Eye (tissue), 1 donor: ENCODE measurements at places on chromosomes 11 and 22.
A peak's percentile ranks its signal among the peaks of the same experiment; 100 is the strongest.

DNA sequence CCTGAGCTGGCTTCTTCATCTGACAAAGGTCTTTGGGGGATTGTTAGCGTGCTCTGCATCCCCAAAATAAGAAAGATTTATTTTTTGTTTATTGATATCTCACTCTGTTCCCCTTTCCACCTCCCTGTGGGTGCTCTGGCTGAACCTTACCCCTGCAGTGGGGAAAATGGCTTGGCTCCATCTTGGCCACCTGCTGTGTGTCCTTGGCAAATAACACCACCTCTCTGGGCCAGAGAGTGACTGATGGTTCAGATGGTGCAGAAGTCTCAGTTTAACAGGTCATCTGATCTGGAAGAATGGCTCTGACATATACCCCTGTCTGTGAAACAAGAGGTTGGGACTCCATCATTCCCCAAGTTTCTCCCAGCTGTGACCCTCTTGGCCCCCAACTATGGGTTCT lies 157.6 kb downstream of the MYO18B start:
- no peak for DNase-seq

DNA sequence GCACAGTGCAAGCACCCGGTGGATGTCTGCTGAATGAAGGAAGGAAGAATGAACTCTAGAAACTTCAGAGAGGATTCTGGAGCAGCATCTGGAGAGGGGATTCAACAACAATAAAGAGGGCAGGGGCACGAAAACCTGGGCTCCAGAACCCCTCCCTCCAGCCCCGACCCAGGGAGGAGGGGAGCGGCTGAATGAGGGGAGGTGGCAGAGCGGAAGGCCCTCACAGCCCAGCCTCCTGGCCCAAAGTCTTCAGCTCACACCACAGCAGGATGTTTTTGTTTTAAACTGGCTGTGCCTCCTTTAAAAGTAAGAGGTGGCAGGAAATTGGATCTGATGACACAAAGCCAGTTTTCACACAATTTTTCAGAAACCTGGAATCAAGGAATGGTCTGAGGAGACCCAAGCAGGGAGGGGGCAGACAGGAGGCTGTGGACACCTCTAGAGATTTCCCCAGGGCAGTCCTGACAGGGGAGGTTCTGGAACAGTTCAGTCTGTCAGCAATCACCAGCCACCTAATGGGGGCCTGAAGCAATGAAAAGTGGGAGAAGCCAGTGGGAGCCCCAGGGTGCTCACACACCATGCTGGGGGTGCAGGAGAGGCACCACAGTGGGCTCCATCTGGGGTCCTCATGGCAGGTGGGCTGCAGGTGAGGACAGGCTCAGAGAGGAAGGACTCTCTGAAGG lies 44.4 kb upstream of the TCF20 start:
- DNase-seq, result no peak

GRCh38 chr11:108774037-108774730 lies 109.3 kb downstream of the DDX10 start:
- no peak for DNase-seq

- DNase-seq, result no peak
Observed at GRCh38 chr11:128555606-128556005, 31.8 kb downstream of the ETS1 start.

GRCh38 chr22:43627485-43628213 lies 184.5 kb downstream of the EFCAB6 start:
- peak; percentile 33 for DNase-seq

DNA sequence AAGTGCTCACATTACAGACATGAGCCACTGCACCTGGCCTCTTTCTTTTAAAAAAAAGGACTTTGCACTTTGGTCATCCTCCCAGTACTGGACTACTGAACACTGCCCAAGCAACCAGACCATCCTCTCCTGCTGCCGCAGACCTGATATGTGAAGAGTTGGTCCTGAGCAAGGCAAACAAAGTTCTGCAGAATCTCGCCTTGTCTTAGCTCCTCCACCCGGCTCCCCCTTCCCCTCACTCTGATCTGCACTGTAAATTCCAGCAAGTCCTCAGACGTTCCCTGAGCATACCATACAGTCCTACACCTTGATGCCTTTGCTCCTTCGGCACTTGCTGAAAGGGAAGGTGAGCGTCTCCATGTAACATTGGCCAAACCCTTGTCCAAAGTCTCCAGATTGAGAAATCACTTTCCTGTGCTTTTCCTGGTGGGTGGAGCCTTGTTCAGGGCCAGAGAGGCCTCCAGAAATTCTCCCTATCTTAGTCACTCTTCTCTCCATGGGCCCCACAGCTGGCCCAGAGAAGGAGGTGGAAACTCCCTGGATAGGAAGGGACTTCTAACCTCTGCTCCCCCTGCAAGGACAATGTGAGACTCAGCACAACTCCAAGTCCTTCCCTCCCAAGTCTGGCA lies 47.0 kb upstream of the TIMP3 start:
- no peak for DNase-seq

DNA sequence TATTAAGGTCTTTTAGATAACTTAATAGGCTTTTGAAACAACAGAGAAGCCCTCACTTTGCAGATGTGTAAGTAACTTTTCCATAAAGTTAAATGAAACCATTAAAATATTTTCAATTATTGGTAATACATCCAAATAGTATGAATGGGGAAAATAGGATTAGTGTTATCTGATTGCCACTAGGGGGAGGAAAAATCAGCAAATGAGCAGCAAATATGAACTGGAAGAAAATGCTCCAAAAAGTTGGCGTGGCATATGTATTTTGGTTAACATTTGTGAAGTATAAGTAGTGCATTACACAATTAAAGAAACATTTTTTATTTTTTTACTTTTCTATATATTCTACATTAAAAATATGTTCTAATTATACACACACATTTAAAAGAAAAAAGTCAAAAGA lies 259.8 kb upstream of the ANO5 start:
- no peak for DNase-seq

DNA sequence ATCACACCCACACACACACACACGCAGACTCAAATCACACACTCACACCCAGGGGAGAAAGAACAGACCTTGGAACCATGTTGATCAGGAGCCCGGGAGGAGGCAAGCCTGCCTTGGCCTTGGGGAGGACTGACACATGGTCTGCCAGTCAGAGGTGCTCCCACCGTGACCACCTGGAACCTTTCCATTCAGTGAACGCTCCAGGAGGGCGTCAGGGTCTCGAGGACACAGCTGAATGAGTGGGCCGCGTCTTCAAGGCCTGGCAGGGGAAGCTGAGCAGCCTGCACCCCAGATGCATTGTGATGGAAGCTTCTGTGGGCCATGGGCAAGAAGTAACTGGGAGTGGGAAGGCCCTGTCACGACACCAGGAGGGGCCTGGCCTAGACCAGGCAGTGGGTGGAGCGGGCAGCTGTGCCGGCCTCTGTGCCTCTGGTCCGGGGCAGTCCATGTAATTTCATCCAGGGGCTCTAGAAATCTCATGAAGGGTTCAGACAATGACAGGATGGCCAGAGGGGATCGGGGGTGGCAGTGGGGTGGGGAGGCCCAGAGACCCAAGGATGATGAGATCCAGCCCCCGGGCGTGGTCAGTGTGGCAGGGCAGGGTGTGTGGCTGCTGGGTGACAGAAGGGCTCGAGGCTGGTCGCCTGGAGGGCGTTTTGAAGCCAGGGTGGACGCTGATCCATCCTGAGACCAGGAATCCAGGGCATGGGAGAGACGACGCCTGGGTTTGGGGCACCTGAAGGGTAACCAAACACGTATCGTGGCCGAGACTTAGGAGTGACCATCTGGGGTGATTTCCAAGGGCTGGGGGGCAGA lies 53.7 kb downstream of the IGF2 start:
- no peak for DNase-seq

GRCh38 chr11:34337016-34337415 lies 20.8 kb downstream of the ABTB2 start:
- DNase-seq, result no peak

DNA sequence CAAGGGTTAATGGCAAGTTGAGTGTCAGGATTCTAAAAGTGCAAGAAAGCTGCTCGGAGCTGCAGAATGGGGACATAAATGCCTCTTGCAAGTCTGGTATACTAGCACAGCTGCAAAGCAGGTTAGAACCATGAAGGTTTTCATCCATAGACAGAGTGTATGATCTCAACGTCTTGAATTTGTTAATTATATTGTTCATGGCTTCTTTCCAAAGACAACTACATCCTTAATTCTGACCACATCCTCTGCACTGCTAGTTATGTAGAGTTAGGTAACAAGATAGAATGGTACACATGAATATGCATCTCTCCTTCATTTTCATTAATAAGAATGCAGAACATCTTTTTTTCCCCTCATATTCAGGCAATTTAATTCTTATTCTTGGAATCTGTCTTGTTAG lies 34.2 kb downstream of the EXPH5 start:
- DNase-seq, result peak; percentile 31

DNA sequence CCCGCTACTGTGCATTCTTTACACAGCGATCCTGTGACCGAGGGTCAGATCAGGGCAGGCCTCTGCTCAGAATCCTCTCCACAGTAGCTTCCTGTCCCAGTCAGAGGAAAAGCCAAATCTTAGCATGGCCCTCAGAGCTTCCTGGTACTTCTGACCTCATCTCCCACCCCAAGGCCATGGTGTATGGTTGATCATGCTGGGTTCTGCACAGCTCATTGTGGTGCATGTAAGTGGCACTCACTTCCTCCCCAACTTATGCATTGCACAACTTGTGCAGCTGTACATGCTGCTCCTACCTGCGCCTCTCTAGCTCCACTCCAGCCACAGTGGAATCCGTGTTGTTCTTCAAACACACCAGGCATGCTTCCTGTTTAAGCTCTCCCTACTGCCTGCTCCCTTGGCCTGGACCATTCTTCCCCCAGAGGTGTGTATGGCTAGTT lies 20.3 kb downstream of the BMAL1 start:
- no peak for DNase-seq

GRCh38 chr11:22546746-22547145 lies 78.9 kb downstream of the FANCF start:
- no peak for DNase-seq

- no peak for DNase-seq
Observed at GRCh38 chr11:41866525-41866924, 407.1 kb upstream of the LRRC4C start.

GRCh38 chr11:94972700-94973098 lies 657 bp downstream of the CWC15 start:
- no peak for DNase-seq

GRCh38 chr22:24883432-24883831 lies 63.1 kb downstream of the LHFPL7 start:
- DNase-seq, result no peak

DNA sequence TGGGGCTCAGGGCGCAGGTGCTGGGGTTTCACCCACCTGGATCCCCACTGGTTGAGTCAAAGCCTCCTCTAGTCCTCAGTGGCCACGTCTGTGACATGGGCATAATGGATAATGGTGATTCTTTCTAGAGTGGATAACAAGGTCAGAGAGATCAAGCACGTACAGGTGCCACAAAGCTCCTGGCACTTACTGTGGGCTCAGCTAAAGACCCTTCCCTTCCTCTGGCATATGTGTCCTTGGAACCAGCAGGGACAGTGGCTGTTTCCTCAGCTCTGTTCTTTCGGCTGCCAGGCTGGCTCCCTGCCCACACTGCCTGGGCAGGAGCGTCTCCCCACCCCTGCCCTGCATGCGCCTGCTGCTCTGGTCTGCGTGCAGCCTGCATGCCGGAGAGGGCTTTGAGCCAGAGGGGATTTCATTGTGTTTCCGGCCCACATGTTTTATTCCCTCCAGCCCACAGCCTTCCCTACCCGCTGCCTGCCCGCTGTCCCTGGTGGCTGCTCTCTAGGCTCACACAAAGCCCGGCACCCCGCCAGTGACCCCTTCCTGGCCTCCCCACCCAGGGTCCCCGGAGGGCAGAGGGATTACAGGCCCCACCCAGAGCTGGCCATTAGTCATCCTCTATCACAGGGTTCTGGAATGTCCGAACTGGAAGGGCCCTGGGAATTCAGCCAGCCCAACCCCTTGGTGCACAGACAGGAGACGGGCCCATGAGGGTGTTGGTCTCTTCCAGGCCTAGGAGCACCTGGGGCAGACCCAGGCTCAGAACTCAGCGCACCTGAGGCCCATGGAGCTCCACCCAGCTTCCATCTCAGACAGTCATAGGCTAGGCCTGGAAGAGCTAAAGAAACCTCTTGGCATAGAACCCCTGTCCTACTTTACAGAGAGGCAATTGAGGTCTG lies 55.3 kb upstream of the GCAT start:
- DNase-seq, result peak; percentile 71

- no peak for DNase-seq
Observed at GRCh38 chr22:46631113-46631512, 10.9 kb downstream of the GRAMD4 start.

GRCh38 chr11:73203790-73204189 lies 14.3 kb upstream of the P2RY2 start:
- DNase-seq, result no peak

- no peak for DNase-seq
Observed at GRCh38 chr22:50610041-50610451, 9.5 kb downstream of the MAPK8IP2 start.

DNA sequence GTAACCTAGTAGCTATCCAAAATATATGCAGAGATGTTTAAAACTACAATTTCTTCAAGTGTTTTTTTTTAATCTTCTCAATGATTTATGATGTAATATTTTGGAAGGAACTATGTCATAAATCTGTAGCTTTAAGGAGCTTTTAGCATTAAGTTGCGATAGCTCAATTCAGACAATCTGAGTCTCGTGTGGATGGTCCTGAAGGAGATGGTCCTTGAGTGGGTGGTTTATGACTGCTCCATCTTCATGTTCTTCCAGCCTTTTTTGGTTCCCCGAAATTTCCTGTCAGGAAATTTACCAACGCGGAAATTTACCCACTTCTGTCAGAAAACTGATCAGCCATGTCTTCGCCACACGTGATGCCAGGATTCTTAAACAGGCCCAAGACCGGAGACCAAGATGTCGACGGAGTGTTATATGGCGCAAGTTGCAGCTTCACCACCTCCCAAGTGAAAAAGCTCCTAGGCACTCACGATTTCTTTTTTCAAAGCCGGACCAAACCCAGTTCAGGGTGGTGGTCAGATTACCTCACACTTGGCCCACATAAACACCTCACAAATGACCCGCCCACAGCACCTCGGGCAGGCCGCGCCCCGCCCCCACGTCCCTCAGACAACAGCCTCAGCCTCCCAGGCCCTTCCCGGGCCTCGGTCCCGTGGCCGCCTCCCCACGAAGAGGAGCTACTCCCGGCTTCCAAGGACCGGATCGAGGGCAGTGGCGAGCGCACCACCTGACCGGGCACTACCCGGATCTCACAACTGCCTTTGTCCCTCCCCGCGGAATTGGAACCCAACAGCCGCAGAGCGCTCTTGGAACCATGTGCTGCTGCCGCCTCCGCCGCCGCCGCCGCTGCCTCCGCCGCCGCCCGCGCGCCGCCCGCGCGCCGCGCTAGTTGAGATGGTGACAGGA lies at the start of gene MORC2:
TSS of gene MORC2 (minus strand) at position 760 of the 909 bp plus-strand sequence. CDS start 885 bp downstream, outside the sequence.
- no peak for DNase-seq

DNA sequence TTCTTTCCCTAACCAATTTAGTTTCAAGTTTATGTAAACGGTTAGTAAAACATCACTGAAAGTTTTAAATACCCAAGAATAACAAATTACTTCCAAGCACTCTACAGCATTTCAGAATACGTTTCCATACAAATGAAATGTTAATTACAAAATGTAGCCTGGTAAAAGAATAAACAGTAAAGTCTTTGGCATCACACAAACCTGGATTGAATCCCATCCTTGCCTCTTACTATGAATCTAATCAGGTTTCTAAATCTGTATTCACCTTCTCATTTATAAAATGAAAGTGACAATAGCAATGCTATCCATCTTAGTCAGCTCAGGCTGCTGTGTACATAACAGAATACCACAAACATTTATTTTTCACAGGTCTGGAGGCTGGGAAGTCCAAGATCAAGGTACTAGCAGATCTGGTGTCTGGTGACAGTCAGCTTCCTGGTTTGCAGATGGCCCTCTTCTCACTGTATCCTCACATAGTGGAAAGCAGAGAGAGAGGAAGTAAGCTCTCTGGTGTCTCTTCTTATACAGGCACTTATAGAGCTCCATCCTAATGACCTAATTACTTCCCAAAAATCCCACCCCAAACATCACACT lies 19.2 kb downstream of the FAM168A start:
- no peak for DNase-seq
